CD4-positive, alpha-beta memory T cell (primary cell): ENCODE measurements at places on chromosomes 5 and 9.

DNA sequence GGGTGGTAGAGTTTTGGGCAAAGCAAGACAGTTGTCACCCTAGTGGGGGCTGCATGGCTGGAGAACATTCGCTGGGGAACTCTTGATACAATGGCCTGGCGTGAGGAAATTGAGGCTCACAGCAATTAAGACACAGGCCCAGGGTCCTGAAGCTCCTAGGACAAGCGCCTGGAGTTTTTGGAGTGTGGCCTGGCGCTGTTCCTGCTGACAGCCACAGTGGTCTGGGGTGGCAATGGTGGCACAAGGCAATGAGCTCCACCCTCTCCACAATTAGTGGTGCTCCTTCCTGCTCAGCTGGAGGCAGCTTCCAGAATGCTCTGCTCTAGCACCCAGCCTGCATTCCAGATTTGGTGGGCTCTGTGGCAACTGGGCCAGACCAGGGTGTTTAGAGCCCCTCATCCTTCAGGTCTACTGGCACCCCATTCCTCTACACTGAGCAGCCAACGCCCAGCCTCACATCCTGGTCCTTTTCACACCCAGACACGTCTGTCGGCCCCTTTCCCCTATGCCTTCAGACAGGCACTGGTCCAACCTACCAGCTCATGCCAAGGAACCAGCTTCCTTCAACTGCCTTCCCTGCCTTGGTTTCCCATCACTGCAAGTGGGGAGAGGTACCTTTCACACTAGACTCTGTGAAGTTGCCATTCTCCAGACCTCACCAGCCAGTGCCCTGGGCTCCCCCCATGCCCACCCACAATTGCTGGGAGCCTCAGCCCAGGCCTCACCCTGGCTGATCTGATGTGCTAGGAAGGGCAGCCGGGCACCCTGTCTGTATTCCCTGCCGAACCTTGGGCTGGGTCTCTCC is 138.1 kb upstream of the COL5A1 start:
- no peak for DNase-seq

DNA sequence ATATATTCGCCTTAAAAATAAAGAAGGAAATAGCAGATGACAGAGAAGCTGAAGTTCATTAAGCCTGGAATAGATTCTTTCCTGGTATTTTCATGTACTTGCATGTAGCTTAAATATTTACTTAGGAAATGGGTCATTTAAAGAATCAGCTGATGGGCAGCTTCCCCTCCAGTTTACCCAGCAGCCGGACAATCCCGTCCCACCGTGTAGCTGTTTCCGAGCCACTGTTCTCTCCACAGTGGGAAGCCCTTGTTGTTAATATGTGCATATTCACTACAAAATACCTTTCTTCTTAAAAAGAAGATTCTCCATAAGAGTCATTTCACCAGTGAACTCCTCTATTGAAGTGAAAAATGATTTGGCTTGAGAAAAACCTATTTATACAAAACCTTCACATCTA is 187.0 kb downstream of the FANCC start:
- DNase-seq: no peak

DNA sequence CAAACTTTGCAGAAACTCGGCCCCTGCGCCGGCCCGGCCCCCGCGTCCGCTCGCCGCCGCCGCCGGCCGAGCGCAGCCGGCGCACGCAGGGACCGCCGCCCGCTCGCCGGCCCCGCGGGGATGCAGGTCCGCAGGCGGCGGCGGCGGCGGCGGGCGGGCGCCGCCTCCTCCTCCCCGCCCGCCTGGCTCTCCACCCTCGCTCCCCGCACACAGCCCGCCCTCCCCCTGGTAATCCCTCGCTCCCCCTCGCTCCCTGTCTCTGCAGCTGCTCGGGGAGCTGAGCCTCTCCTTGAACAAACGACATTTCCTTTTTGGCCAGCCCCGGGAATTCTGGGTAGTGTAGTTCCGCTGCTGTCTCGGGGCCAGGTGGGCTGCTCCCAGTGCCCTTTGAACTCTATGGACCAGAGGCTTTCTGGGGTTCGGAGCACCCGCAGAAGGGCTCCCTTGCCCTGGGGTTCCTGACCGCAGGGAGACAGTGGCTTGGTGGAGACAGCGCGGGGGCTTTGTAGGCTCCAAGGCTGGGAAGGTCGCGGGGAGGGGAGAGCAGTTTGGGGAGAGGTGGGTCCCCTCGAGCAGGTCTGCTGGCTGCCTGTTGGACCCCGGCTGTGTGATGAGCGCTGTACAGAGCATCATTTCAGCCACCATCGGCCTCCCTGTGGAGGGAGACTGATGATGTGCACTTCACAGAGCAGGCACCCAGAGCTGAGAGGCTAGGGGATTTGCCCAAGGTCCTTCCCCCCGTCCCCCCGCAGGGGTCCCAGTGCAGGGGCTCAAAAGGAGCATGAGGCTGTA is 1.8 kb upstream of the FAM78A start:
- peak; percentile 61 for DNase-seq

GRCh38 chr9:75775166-75775565 is 115.3 kb upstream of the PCSK5 start:
- DNase-seq: no peak

GRCh38 chr9:38250279-38251035 is 142.0 kb upstream of the ALDH1B1 start:
- DNase-seq: no peak

- peak; percentile 33 for DNase-seq
Measured at GRCh38 chr5:219460-219863, 1.3 kb downstream of the SDHA start.

- DNase-seq: no peak
Measured at GRCh38 chr5:80387063-80387768, 20.6 kb upstream of the ZFYVE16 start.

- DNase-seq: no peak
Measured at GRCh38 chr9:29974197-29974596, 2400.9 kb upstream of the C9orf72 start.

DNA sequence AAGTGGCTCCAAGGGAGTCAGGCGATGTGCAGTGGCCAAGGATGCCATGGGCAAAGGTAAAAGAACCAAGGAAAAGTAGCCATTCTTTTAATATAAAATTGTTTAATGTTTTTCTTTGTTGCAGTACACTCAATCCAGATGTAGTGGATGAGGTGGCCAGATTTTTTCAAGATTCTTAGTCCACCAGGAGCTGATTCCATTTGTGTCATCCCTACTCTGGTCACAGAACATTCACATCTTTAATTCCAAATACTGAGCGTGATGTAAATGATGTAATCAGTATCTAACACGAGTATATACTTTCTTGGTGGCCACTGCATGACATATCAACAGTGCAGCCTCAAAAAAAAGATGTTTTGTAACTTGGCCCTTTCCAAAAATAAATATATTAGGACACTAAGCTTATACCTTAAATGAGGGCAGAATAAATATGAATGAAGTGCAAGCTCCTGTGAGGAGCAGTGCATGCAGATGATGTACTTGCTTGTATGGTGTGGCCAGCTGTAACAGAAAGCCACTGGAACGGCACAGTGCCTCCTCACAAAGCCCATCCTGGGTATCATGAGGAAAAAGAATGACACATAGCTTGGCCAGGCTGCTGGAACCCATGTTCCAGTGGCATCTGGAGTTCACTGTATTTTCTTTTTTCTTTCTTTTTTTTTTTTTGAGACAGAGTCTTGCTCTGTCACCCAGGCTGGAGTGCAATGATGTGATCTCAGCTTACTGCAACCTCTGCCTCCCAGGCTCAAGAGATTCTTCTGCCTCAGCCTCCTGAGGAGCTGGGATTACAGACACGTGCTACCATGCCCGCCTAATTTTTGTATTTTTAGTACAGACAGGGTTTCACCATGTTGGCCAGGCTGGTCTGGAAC is 6.5 kb upstream of the SPATA24 start:
- no peak for DNase-seq

- DNase-seq: no peak
Measured at GRCh38 chr5:73938280-73938937, 312.4 kb downstream of the ARHGEF28 start.

DNA sequence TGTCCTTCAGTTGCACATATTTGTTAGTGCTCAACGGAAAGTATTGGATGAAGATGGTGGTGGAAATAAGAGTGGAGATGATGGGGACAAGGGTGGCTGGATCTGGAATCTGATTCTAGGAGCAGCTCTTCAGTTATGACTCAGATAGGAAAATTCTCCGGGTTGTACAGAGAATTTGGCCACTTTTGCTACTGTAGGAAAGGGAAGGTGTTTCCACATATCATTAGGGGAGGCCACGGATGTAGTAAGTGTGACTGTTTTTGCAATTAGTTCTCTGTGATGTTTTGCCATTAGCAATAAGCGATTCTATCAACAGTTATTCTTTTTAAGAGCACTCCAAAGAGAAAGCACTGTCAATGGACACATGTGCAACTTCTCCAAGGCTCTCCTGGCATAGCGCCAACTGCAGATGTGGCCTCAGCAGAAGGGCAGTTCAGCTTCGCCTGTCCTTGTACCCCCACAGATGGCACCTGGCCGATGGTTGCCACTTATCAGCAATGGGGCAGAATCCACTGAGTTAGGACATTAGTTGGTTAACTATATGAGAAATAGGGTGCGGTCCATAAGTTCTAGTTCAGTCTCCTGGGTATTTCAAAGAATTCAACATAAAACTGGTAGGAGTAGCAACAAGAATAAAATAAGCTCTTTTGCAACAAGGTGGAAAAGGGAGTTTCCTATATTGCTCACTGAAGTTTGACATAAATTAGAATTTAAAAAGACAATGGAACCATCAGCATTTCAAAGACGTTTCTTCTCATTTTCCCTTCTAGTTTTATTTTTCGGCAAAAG is 96.3 kb downstream of the ARSB start:
- no peak for DNase-seq

GRCh38 chr5:39015743-39016586 is 58.2 kb downstream of the RICTOR start:
- DNase-seq: no peak

DNA sequence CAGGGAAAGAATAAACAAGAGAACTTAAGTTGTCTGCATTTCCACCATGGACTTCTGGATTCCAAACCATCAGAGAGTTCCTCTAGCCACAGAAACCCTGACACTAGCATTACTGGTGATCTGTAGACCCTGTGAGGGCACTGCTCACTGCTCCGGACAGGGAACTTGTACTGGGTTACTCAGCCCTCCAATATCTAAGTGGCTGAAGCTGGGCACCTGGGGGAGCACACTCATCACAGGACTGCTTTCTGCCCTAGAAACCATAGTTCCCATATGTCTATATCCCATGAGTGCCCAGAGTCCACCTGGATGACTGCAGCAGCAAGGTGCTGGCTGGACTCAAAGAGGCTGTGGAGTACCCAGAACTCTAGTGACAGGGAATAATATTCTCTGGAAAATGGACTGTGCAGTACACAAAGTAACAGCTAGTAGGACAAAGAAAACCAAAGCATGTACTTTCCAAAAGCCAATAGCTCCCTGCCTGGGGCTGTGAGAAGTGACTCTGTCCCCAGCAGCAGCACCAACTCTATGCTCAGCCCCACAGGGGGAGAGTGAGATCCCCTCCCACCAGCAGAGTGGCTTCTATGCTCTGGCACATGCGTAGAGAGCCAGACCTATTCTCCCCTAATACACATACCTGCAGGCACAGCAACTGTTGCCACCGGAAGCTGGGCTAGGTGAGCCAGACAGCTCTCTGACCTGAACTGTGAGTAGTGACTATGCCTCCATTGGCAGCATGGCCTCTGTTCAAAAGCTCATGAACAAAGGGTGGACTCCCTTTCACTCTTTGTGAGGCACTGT is 472.9 kb upstream of the FTMT start:
- DNase-seq: no peak

GRCh38 chr5:171989946-171990712 is 16.3 kb downstream of the FBXW11 start:
- DNase-seq: no peak
